ENCODE measurements at places on chromosomes 3 and 15. TPM values are rescaled to one million over a fixed set of nuclear protein-coding genes. Genes with fewer than 3 reads are reported as not detected.

DUOXA2 gene
- not detected for total RNA-seq

GRCh38 chr3:51888463-51889105 is 13.2 kb upstream of the IQCF5 start:
- DNase-seq, result no peak

GRCh38 chr3:30753766-30754165 is 140.7 kb downstream of the GADL1 start:
- DNase-seq, result no peak

DNA sequence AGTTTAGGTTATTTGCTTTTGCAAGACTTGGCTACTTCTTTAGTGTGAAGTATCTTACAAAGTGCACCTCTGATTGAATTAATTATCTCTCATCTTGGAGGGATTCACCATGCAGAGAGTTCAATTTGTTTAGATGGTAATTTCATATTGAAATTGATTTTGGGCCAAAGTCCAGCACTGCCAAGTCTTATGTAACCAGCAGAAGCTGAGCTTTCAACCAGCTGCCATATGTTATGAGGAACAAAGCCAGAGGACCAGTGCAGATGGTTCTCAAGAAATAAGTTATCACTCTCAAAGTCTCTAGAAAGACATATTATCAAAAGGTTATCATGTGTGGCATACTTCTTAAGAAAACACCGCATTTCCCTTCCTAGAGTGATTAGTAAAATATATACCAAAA is 29.0 kb downstream of the ABHD6 start:
- no peak for DNase-seq

DNA sequence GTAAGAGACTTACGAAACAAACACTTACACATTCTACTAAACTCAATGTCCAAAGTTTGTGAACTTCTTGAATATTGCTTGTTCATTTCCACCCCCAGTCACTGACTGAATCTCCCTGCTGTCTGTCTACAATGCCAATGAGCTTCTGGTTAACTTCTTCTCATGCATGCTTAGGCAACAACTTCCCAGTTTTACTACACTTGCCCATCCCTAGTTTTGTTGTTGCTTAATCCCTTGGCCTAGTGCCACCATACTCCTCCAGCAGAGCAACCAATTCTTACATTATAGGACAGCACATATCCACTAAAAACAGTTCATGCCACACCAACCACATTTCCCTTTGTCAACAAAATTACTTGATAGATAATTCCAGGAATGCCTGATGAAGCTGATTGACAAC is 40.9 kb upstream of the CCR2 start:
- peak; percentile 40 for DNase-seq

- DNase-seq, result no peak
Observed at GRCh38 chr3:125382298-125382697, 7.2 kb upstream of the ZNF148 start.

Data from adrenal gland (tissue), 19 donors.